ENCODE measurements at places on chromosomes 6 and 20.

DNA sequence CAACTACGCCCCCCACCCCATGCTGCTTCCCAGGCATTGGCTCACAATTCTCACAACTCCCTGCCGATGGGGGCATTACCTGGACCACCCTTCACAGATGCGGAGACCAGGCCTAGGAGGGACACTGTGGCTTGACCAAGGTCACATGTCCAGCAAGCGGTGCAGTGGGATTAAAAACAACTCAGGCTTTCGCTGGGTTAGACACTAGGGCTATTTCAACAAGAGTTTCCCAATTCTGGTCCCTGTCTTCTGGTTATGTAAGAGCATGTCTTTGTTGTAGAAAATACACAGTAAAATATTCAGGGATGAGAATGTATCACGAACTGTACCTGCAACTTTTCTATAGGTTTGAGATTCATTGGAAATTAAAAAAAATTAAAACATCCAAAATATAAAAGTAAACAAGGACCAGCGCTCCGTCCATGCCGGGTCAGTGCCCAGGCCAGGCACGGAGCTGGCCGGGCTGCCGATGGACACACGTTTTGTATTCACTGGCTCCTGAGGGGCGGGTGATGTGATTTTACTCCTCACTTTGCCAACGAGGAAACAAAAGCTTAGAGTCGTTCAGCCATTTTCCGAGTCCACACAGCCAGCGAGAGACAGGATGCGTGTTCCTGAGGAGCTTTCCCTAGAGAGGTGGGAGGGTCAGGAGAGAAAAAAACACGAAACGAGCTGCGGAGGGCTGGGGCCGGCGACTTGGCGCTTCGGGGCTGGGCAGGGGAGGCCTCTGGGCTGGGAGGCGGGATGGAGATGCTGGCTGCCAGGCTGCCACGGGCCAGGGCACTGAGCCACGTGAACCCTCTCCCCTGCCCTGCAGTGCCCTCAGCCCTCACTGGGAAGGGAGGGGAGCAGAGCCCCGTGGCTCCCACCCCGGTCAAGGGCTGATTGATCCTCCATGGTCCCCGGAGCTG lies 17.1 kb upstream of the VSTM2L start:
- no peak for DNase-seq

GRCh38 chr6:128368213-128368944 lies 152.0 kb downstream of the PTPRK start:
- no peak for DNase-seq

- DNase-seq = no peak
These were observed 126.8 kb upstream of the SAMD5 start for GRCh38 chr6:147381712-147382111.

DNA sequence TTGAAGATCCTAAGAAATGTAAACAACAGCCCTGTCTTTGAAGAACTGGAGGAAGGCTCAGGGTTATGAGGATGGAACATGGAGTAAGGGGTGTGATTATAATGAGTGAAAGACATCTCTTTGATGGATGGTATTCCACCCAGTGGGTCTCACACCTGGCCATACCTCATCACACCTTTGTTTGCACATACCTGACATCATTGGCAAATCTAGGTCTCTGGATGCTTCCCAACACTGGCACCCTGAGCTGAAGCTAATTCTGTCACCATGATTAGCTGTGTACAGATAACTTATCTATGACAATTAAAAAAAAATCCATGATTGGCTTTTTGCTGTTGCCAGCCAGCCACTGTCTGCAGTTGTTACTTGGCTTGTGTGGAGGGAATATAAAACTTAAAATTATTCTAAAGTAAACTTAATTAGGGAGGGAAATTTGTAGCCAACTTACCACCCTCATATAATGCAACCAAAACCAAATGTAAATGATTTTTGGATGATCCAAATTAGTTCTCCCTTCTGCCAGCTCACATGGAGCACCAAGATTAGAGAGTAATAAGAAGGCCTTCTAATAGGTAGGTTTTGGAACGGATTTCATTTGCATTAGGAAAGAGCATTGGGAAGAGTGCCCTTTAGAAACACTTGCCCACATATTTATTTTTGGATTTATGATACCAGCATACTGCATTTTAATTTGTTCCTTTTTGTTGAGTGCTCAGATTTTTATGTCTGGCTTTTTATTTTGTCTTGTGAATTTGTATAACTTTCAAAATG lies 249.5 kb downstream of the SOX4 start:
- DNase-seq = no peak

DNA sequence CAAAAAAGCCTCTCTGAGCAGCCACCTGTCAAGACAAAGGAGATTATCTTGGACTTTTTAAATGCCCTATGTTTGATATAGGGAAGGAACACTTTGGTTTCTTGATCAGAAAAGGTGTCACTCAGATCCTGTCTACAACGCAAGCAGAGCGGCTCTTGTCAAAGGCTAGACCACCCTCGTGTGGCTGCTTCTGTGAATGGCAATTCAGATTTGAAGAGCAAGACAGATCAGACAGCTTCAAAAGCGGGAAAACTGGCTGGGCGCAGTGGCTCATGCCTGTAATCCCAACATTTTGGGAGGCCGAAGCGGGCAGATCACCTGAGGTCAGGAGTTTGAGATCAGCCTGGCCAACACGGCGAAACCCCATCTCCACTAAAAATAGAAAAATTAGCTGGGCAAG lies 10.1 kb upstream of the NXT1 start:
- no peak for DNase-seq

DNA sequence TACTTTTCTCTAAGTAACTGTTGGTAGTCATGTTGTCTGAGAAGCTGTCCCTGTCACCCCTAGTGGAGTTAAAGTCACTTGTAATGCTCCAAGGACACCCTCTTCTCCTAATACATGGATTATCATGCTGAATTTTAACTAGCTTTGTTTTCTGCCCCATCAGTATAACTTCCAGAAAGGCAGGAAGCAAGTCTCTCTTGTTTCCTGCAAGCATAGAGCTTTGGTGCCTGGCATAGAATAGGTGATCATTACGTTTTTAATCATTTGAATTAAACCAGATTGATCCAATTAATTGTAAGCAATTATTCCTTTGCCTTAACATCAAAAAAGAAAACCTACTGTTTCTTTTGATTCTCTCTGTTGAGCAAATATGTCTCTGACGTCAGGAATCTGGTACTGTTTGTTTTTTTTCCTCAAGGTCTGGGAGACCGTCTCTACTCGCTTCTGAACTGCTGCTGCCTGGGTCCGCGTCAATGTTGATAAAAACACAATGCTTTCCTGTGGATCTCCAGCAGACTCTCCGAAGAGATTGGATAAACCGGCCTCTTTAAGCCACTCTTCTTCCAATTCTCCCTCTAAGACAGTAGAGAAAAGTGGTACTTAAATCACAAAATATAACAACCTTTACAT lies 71.8 kb downstream of the ARHGAP18 start:
- DNase-seq = no peak

GRCh38 chr6:139423037-139423703 lies 48.7 kb upstream of the CITED2 start:
- DNase-seq = no peak

- DNase-seq = no peak
These were observed 2.5 kb upstream of the HEY2 start for GRCh38 chr6:125746731-125747588.

- DNase-seq = no peak
These were observed 135.6 kb upstream of the UST start for GRCh38 chr6:148611213-148611612.

DNA sequence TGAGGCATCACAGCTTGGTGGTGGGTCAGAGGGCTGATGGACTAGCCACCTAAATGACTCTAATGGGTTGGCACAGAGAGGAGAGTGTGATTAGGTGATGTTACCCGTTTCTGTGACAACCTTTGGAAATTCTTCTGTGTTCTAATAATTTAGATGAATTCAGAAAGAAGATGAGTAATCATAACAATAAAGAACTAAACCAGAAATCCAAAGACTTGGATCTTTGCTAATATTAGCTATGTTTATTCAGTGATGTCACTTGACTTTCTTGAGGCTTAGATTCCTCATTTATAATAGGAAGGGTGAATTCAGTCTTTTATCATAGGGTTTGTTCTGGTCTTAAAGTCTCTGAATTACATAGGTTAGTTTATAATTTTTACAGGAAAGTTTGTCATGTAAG lies 19.9 kb downstream of the CRYBG1 start:
- DNase-seq = no peak

- DNase-seq = no peak
These were observed 79.0 kb upstream of the LAMA2 start for GRCh38 chr6:128803911-128804310.

DNA sequence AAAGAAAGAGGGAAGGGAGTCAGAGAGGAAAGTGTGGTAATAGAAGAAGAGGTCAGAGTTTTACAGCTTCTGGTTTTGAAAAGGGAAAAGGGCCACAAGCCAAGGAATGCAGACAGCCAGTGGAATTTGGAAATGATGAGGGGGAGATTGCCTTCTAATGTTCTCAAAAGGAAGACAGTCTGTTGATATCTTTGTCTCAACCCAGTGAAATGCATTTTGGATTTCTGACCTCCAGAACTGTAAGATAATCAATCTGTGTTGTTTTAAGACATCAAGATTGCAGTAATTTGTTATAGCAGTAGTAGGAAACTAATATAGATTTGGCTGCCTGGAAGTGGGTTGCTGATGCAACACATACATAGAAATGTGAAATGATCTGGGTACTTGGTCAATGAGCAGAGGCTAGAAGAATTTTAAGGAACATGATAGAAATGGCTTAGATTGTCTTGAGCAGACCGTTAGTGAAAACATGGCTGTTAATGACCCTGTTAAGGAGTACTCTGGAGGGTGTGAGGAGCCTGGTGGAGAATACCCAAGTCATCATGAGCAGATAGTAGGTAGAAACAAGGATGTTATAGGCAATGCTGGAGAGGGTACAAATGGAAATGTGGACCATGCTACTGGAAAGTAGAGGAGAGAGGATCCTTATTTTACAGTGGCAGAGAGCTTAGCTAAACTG lies 255.8 kb upstream of the RAB32 start:
- DNase-seq = no peak

DNA sequence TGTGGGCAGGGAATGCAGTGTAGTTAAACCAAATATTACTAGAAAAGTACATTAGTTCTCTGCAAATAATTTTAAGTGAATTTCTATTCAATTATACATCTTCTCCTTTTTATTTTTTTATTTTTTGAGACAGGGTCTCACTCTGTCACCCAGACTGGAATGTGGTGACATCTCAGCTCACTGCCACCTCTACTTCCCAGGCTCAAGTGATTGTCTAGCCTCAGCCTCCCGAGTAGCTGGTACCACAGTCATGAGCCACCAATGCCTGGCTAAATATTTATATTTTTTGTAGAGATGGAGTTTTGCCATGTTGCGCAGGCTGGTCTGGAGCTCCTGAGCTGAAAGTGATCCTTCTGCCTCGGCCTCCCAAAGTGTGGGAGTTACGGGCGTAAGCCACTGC lies 76.1 kb downstream of the ITCH start:
- no peak for DNase-seq

DNA sequence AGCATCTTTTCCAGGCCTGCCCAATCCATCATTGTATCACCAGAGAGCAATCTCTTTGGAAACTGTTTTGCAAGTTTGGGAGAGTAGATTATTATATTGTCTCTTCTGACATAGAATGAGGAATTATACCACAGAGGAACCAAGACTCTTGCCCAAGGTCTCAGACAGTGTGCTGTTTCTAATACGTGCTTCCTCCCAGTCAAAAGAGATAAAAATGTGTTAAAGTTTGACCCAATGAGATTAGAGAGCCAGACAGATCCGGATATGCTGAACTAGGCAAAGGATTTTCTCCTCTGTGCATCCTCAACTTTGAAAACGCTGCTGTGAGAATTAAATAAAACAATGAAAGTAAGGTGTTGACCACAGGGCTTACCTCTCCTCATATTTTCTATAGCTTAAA lies 18.6 kb upstream of the NT5E start:
- no peak for DNase-seq

- DNase-seq = no peak
These were observed 29.8 kb downstream of the TPD52L1 start for GRCh38 chr6:125183391-125183790.

DNA sequence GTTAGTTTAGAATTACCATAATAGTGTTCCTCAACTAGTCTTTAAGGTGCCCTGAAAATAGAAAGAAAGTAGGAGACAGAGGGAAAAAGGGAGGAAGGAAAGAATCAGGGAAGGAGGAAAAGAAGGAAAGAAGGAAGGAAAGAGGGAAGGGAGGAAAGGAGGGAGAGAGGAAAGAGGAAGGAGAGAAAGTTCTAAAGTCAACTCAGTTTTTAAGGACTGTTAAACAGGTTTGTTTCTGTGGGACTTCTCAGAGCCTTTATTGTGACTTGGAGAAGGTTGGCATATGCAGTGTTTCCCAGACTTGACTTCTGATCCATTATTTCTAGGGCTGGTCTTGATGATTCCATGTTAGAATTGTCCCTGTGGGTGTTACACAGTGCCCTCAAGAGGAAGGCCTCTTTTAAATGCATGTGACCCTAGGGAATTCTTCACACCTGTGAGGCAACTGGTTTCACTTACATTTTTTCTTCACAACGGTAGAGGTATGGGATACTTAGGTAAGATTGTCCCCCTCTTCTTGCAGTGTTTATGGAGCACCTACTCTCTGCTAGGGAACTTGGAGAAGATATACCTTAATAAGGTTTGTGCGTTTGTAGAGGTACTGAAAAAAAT lies 132.7 kb upstream of the GMDS start:
- DNase-seq = no peak

DNA sequence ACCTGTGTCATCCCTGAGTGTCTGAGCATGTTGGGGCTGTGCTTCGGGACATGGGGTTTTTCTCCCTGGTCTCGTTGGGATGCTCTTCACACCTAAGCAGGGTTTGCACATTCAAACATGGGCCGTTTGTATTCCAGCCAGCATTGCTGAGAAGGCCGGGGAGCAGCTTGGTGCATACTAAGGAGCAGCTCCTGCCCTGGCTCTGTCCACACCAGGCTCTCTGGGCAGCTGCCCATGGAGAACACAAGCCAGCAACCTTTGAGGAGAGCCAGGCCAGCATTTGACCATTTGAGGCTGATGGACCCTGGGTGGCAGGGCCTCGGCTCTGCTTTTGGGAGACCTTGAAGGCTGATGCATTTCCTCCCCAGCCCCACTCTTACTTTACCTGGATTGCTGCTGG lies 92.1 kb downstream of the PHACTR3 start:
- DNase-seq = no peak

DNA sequence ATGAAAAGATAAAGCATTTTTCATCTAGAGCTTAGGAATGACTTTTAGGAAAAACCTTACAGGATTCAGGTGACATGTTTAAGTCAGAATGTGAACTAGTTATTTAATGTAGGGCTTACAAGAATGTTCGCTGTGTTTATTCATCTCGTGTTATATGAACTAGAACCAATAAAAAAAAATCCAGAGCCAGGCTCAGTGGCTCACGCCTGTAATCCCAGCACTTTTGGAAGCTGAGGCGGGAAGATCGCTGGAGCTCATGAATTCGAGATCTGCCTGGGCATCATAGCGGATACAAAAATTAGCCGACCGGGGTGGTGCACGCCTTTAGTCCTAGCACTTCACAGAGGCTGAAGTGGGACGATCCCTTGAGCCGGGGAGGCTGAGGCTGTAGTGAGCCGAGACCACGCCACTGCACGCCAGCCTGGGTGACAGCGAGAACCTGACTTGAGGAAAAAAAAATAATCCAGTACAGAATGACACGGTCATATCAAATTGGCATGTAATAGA lies 46.3 kb downstream of the OR2B2 start:
- DNase-seq = no peak

GRCh38 chr6:110338820-110339470 lies 19.2 kb downstream of the METTL24 start:
- no peak for DNase-seq
